ACHN (cell line): ENCODE measurements at places on chromosomes 13 and 19.

GRCh38 chr13:103066781-103067345, 646 bp upstream of the SLC10A2 start:
- no peak for DNase-seq

- DNase-seq = no peak
Observed at GRCh38 chr13:60435762-60436374, 38.8 kb downstream of the TDRD3 start.

DNA sequence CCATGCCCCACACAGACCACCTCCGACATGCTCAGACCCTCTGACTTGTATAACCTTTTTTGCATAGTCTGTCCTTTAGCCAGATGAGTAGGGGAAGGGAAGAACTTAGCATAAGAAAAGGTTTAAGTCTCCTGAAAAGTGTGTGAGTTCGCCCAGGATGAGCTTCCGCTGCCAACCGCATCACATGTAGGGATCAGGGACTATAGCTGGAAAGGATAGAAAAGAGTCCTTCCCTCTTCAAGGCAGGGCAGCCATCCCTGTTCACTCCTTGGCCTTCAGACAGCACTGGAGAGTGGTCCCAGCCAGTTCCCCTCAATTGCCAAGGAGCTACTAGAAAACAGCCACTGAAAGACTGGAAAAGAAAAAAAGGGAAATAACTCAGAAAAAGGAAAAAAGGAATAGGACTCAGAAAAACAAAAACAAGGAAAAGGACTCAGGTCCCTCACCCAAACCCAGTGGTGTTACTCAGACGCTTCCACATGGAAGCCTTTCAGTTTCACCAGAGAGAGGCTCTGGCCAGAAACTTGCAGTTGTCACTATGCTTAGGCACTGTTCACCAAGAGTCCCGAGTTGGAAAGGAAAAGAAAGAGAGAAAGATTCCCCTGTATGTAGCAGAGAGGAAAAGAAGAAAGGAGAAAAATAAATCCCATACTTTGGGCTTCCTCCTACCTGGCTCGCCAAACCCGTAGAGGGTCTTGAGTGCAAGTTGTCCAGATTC, 5.6 kb upstream of the TM9SF2 start:
- peak; percentile 11 for DNase-seq

GRCh38 chr19:38549942-38550341, 67.8 kb downstream of the MAP4K1 start:
- no peak for DNase-seq

- DNase-seq = no peak
Observed at GRCh38 chr19:5896365-5897076, 7.1 kb downstream of the NDUFA11 start.

DNA sequence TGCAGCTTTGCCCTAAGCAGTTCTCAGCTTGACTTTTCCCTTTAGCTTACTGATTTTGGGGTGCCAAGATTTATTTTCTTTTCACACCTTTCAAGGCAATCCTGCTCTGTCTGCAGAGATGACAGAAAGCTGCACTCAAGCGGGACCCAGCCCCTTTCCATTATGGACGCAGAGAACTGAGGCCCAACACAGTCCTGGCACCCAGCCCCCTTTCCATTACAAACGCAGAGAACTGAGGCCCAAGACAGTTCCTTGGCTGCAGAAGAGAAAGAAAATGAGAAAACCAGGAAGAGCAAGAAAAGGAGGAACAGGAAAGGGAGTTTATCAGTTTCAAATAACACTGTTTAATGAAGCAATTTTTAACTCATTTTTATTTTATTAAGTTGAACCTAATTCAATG, 36.8 kb upstream of the ATP11A start:
- no peak for DNase-seq

- no peak for DNase-seq
Observed at GRCh38 chr13:114044486-114044885, 70.6 kb upstream of the C13orf46 start.

DNA sequence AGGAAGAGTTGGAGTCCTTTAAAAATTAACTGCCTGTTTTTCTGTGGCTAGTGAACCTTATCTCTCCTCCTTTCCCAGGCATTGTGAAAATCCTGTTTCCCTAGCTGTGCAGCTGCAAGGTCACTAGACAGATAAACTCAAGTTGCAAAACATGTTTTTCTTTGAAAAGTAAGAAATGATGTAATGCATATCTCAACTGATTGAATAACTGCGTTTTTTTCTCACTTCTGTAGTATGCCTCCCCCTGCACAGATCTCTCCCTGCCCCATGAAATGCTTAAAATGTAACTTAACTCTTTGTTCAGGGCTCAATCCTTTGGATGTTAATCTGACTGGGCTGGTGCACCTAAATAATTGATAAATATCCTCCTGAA, 27.7 kb upstream of the CYSLTR2 start:
- DNase-seq = peak; percentile 18

- no peak for DNase-seq
Observed at GRCh38 chr13:104650431-104650830, 1584.2 kb upstream of the SLC10A2 start.

GRCh38 chr13:31094331-31095015, 67.2 kb downstream of the HSPH1 start:
- DNase-seq = no peak

- DNase-seq = no peak
Observed at GRCh38 chr19:15248106-15248505, 15.9 kb upstream of the EPHX3 start.

GRCh38 chr13:79491715-79492114, 10.8 kb downstream of the NDFIP2 start:
- no peak for DNase-seq

GRCh38 chr19:44741841-44742329, 6.6 kb upstream of the BCL3 start:
- DNase-seq = peak; percentile 99

DNA sequence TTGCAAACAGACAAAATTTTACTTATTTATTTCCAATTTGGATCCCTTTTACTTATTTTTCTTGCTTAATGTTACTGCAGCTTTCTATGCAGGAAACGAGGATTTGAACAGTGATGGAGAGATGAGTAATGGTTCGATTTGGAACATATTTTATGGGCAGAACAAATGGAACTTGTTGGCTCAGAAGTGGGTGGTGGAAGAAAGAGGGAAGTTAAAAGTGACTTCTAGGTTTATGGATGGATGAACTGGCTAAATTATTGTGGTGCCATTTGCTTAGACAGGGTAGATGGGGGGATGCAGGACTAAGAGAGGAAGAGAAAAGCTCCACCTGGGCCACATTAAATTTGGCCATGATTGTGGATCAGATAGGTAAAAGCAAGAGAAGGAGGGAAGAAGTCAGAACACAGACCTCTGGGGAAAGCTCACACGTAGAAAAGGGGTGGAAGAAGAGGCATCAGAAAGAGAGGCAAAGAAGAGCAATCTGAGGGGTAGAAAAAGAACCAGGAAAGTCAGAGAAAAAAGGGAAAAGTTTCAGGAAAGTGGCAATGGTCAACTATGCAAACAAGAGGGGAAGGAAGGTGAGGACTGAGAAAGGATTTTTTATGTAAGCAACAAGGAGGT, 768 bp upstream of the CYSLTR2 start:
- no peak for DNase-seq

- no peak for DNase-seq
Observed at GRCh38 chr19:10643172-10643967, 10.8 kb upstream of the ILF3 start.

DNA sequence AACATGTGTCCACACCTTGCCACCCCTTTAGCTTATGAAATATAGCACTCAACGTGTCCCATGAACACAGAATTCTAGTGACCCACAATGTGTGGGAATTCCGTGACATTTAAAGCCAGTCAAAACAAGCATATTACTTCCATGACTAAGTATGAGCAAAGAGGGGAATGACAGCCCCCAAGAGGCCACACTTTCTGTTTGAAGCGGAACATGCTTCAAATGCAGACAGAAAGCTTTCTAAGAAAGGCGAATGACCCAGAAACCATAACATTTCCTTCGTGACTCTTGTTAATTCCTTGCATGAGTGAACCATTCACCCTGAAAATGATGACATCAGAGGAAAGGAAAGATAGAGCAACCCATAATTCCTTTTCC, 122.0 kb upstream of the FNDC3A start:
- DNase-seq = no peak

GRCh38 chr19:29841209-29841558, 29.4 kb downstream of the CCNE1 start:
- DNase-seq = peak; percentile 2

- DNase-seq = no peak
Observed at GRCh38 chr13:50168786-50169185, 153.5 kb downstream of the KCNRG start.

DNA sequence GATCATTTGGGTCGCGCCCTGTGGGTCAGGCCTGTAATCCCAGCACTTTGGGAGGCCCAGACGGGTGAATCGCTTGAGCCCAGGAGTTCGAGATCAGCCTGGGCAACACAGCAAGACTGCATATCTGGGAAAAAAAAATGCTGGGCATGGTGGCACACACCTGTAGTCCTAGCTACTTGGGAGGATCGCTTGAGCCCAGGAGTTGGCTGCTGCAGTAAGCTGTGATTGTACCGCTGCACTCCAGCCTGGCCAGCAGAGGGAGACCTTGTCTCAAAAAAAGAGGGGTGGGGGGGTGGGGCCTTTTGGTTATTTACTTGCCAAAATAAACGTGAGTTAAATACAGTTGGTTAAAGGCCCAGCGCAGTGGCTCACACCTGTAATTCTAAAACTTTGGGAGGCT, 9.8 kb upstream of the ZNF544 start:
- peak; percentile 22 for DNase-seq

DNA sequence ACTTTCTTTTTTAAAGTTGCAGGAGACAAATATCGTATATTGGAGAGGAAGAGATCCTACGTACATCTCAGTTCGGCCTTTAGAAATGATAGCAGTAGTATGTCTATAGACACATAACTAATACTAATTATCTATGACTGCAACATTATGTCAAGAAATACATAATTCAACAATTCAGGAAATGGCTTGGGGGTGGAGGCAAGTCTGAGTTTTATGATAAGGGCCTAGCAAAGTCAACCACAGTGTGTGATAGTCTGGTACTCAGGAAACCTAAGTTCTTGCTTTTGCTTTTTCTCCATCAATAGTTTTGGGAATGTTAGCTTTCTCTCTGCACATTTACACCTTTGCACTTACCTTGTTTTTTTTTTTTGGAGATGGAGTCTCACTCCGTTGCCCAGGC, 27.5 kb upstream of the OBI1 start:
- no peak for DNase-seq

- no peak for DNase-seq
Observed at GRCh38 chr19:15419413-15420025, 731 bp upstream of the AKAP8L start.

- DNase-seq = no peak
Observed at GRCh38 chr13:108813587-108814170, 184.3 kb downstream of the MYO16 start.

- no peak for DNase-seq
Observed at GRCh38 chr19:18466354-18466753, 28.4 kb upstream of the ISYNA1 start.

DNA sequence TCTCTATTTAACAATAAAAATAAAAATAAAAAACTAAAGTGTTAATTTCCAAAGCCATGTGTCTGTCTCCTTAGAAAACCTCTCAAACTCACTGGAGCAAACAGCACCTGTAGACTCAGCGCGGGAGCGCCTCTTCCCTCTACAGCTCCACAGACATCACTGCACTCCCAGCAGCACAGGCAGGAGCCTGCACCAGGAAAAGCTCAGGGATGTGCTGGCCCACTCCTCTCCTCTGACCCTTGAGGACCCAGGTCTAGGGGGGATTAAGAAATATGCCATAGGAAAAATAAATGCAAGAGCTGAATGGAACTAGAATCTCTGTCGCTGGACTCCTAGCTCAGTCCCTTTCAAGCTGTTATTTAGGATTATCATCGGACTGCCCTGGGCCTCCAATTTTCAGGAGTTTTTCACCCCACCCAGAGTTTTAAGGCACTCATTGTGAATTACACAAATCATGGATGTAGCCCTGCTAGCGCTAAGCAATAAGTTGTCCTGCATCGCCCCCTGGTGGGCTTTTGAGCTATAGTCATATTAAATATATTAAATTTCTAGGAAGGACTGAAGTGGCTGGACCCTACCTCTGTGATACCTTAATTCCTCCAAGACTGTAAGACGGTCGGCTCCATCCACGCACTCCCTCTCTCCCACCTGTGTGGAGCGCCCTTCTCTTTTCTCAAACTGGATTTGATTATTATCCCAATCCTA, 333.9 kb downstream of the UQCRFS1 start:
- DNase-seq = peak; percentile 60

DNA sequence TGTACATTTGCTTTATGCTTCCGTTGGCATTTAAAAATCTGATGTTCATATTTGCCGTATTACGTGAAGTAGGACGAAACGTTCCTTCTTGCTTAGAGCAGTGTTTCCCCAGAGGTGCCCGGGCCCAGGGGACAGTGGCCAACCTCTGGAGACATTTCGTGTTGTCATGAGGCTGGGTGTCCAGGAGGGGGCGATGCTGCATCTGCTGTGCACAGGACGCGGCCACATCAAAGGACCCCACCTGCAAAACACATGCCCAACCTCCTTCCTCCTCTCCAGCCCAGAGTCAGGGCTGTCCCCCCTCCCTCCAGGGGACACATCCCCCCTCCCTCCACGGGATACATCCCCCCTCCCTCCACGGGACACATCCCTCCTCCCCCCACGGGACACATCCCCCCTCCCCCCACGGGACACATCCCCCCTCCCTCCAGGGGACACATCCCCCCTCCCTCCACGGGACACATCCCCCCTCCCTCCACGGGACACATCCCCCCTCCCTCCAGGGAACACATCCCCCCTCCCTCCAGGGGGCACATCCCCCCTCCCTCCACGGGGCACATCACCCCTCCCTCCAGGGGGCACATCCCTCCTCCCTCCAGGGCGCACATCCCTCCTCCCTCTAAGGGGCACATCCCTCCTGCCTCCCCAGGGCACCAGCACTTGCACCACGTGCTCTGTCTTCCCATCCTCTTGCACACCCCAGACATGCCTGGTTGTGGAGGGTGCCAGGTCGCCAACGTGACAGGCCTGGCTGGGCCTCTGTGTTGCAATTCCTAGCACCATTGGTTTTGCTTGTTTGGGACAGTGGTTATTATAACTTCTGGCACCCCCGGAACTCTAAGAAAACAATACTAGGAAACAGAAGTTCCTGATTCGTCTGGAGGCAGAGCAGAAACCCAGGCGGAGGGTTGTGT, 46.7 kb downstream of the GAS6 start:
- peak; percentile 75 for DNase-seq

DNA sequence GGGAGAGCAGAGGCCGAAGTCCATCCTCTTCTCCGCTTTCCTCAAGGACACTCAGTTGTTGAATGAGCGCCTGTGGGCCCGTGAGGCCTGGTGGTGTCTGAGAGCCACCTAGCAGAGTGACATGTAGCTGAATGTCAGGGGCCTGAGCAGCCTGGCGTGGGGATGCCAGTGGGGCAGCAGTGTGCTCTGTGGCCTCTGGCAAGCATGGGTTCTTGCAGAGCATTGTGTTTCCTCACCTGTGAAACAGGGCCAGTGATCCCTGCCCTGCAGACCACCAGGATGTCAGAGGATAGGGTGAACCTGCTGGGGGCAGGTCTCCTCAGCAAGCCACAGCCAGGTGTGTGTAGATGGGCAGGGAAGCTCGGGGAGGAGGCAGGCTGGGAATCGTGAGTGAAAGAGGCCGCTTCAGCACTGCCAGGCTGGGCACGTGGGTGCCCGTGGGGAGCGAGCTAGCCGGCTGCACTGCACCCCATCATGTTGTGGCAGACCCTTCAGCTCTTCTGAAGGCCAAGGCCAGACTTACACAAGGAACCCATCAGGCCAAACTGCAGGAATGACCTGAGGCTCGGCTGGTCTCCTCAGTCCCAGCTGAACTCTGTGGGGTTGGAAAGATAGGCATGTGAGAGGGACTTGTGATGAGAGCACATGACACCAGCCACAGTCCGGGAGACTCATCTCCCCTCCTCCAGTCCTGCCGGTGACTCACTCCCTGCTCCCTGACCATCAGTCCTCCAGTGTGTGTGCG, 5.0 kb downstream of the PPP1R37 start:
- peak; percentile 88 for DNase-seq
